WERI-Rb-1 (cell line): ENCODE measurements at places on chromosomes 6 and 20.

- DNase-seq, result no peak
Measured at GRCh38 chr6:34018961-34019606, 126.8 kb downstream of the GRM4 start.

- DNase-seq, result no peak
Measured at GRCh38 chr20:45459606-45460005, 9.9 kb upstream of the WFDC2 start.

GRCh38 chr6:137845460-137845859 lies 21.6 kb upstream of the TNFAIP3 start:
- no peak for DNase-seq

GRCh38 chr6:158373214-158373613 lies 60.9 kb downstream of the TULP4 start:
- no peak for DNase-seq

- no peak for DNase-seq
Measured at GRCh38 chr6:11425431-11425871, 112.1 kb upstream of the TMEM170B start.

- no peak for DNase-seq
Measured at GRCh38 chr20:1618954-1619540, 762 bp downstream of the SIRPB1 start.

GRCh38 chr6:71419217-71420094 lies 130.8 kb downstream of the OGFRL1 start:
- no peak for DNase-seq

DNA sequence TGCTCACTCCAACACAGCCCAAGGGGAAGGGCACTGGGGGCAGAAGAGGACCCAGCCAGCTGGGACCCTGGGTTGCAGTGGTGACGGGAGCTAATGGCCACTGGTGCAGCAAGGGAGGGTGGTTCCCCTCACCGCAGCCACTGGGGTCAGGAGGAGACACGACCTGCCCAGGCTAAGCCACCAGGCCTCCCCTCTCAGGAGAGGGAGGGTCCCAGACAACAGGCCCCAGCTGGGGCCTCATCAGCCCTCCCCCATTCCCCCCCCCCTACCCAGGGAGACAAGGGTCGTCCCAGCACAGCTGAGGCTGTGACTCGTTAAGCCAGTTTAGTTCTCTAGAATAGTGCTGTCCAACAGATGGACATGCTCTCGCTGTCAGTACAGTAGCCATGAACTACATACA lies 17.3 kb upstream of the MATN4 start:
- peak; percentile 87 for DNase-seq

- DNase-seq, result peak; percentile 41
Measured at GRCh38 chr6:164109770-164110140, 695.2 kb downstream of the QKI start.

GRCh38 chr20:967796-968742 lies 34.0 kb downstream of the RSPO4 start:
- peak; percentile 39 for DNase-seq

DNA sequence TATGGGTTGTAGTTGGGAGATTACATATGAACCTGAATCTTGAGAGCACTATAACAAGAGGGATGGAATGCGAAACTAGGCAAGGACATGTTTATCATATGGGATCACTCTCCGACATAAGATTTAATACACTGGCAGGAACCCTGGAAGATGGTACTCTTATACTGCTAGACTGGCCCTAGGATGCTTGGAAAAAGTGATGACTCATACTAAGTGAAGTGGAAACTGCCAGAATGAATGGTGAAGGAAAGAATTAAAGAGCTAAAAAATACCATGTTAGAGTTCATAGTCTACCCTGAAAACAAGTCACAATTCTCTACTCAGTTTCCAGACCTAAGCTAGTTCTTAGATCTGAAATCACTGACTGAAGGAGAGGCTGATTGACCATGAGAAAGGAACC lies 45.5 kb upstream of the THEMIS start:
- no peak for DNase-seq

DNA sequence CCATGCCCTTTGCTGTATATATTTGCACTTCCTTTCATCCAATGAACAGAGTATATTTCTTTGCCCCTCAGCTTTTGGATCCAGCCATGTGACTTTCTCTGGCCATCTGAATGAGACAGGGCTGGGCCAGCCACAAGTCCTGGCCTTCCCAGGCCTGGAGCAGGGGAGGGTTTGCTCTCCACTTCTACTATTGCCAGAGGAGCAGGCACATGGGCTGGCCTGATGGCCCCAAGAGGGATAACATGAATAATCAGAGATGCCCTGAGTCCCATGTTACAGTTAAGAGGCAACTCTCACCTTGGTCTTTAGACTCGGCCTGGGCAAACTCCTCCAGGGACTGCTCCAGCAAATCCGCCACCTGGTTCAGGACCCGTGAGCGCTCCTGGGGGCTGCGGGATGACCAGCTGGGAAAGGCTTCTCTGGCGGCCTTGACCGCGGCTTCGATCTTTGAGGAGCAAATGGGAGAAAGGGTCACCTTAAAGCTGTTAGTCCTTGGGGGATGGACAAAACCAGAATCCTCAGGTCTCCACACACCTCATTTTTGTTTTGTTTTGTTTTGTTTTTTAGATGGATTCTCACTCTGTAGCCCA lies 6.3 kb downstream of the ALDH8A1 start:
- DNase-seq, result no peak

DNA sequence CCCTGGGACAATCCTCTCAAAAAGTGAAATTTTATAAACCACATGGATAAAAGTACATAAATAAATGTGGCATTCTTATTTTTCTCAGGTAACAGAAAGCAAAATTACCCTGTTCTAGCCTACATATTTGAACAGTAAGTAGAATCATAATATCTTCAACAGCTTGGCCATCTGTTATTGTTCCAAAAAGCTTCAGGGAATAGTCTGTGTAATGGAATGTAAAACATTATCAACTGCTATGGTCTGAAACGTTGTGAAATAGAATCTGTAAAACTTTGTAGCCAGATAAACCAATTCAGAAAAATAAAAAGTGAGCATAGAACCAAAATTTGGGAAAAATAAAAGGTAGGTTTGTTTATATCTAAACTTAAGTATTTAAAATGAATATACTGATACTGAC lies 114.7 kb downstream of the THEMIS start:
- DNase-seq, result no peak

DNA sequence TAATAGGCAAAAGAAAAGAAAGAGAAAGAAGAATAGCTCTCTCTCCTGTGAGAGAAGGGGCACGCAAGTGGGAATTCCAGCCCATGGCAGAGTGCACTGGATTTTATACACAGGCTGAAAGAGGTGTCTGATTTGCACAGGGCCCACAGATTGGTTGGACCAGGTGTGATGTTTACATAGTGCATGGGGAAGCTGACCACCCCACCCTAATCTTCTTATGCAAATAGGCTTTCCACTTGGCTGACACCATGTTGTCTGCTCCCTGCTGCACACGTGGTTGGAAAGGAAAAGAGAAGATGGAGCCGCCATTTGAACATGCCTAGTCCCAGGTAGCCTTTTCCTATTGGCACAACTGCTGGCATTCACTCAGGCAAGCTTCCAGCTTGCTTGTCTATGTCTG lies 20.2 kb downstream of the MICA start:
- peak; percentile 79 for DNase-seq

- DNase-seq, result peak; percentile 87
Measured at GRCh38 chr6:37698264-37699137, 818 bp upstream of the MDGA1 start.

DNA sequence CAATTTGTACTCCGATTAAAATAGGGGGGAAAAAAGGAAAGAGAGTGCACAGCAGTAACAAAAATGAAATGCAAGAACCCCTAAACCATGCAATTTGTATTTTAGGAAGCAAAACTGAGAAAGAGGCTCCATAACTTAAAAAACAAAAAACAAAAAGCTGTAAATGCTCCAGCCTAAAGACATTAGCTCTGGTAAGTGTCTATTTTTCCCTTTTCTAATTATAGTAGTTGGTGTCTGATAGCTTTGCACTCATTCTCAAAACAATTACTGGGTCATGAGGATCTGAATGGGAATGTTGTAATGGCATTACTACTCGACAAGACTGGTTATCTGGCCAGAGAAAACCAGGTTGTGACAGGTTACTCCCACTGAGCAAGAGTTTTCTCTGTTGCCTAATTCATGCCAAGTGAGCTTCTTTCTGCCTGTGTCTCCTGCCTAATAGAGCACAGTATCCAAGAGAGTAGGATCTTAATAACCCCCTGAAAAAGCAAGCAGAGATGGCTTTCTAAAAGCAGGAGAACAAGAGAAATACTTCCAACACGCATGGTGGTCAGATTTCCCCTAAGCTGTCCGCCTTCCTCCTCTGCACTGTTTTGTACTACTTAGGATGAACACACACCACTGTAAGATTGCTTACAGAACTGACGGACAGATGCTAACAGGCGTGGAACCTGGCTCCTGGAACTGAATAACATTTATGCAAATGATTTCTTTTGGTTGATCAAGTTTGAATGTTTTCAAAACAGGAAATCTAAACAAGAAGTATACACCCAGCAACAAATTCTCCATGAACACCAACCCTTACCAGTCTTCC lies 86.4 kb downstream of the FKBP5 start:
- DNase-seq, result no peak

GRCh38 chr6:107716688-107717089 lies 107.4 kb downstream of the SCML4 start:
- peak; percentile 28 for DNase-seq

DNA sequence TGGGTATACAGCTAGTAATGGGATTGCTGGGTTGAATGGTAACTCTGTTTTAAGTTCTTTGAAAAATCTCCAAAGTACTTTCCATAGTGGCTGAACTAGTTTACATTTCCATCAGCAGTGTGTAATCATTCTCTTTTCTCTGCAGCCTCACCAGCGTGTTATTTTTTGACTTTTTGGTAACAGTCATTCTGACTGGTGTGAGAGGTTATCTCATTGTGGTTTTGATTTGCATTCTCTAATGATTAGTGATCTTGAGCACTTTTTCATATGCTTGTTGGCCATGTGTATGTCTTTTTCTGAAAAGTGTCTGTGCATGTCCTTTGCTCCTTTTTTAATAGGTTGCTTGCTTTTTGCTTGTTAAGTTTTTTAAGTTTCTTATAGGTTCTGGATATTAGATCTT lies 194.2 kb upstream of the PHACTR1 start:
- no peak for DNase-seq

GRCh38 chr20:57094991-57095390 lies 171.4 kb downstream of the BMP7 start:
- no peak for DNase-seq

DNA sequence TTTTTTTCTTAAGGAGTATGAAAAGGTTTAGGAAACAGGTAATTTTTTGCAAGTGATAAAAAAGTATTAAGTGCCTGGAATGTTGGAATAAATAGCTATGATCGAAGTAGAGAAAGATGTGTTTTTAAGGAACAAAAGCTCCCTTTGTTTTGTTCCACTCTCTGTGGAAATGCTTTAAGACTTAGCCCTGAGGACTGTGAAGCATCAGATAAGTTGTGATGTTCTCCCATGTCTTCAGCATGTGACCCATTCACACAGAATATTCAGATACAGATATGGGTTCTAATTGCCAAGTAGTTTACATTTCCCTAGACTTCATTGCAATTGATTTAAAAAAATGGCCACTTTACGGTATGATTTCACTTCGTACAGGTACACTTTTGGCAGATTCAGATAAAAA lies 80.6 kb downstream of the KCNQ5 start:
- no peak for DNase-seq

DNA sequence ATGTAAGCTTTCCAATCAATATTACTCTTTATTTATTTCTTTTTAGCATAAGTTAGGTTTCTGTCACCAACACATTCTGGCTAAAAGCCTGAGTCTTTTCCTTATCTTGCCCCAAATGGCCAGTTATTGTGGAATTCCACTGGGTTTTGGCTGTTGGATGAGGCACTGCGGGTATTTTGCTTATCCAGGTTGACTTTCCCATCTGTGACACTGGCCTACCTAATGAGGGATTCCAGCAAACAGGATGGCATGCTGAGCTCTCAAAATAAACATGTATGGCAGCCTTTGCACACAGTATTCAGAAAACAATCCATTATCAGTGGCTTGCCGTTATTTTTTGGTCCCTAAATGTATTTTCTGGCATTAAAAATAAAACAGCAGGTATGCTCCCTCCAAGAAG lies 6.5 kb upstream of the RALGAPB start:
- no peak for DNase-seq

DNA sequence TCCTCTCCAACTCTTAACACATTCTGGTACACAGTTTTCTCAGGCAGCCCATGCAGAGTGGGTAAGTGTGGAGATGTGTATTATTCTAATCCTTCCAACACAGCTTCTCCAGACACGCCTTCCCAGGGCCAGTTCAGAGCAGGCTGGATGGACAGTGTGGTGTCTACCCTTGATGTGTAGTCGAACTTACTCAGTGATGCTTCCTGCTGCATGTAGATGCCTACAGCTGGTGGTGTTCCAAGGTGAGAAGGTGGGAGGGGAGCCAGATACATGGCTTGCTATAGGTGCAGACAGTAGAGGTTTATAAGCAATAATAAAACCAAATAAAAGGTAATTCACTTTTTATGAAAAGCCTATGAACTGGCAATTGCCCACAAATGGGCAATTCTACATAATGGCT lies 104.0 kb downstream of the QRSL1 start:
- no peak for DNase-seq

- no peak for DNase-seq
Measured at GRCh38 chr6:52596371-52597028, 19.6 kb upstream of the TRAM2 start.

DNA sequence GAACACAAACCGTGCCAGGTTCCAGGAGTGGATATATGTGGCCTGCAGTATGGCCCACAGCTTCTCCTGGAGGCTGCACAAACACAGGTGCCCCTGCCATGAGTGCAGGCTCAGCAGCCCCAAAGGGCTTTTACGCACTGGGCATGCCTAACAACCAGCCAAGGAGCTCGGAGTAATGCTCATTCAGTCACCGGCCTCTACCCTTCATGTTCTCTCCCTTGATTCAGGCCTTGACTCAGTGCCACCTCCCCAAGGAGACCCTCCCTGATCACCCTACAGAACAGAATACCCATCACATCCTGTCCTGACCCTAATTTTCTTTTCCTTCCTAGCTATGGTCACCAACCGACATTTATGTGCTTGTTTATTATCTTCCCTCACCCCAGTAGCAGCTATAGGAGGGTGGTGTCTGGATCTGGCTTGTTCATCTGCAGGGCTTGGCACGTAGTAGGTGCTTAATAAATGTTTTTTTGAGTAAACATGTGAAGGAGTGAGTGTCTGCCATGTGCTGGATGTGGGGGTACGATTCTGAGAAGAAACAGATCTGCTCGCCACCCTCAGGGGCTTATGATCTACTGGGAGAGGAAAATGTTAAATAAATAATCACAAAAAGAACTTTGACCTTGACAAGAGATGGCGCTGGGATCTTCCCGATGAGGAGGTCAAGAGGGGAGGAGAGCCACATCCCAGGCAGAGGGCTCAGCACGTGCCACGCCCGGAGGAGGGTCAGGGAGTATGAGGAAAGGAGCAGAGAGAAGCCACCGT lies 9.2 kb downstream of the PXMP4 start:
- no peak for DNase-seq
